ENCODE measurements at places on chromosomes 5 and 9.

DNA sequence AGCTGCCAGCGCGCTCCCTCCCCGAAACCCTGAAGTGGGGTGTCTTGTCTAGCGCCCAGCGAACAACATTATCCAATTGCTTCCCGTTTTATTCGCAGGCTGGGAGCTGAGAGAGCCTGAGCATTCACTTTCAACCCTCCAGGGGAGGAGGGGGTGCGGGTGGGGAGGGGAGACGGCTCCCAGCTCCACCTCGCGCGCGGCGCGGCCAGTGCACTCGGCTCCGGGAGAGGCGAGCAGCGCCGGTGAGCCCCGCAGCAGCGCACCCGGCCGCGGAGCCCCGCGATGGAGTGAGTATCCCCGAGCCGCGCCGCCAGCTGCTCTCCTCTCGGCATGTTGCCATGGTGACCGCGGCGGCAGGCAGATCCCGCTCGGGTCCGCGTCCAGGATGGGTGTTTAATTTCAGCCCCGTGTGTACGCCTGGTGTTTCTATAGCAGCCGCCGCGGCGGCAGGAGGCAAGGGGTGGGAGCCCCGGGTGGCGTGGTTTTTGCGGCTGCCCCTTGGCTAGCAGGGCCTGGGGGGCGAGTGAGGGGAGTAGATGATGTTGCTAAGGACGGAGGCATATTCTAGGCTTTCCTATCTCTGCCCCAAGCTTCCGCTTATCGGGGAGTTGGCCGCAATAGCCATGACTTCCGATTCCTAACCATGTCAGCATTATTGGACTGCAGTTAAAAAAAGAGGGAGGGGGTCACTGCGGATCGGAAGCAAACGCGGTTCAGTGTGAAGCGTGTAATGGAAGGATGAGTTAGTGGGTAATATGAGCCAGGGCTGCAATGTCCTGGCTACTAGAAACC is 139.2 kb upstream of the PALM2AKAP2 start:
- no peak for DNase-seq

DNA sequence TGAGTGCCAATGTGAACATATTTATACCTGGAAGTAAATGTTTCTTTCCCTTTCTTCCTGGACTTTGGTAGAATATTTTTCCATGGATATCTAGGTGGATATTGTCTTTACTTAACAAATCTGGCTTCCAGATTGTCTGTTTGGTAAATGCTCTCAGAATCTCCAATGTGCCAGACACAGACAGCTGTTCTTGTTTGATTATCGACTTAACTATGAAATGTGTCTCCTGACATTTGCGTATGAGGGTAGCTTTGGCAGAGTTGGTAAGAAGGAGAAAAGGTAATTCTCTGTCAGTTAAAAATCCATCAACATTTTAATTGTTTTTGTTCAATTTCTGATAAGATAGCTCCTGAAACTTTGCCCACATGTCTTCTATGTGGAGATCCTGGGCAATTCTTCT is 196.4 kb upstream of the NUDT12 start:
- no peak for DNase-seq

- DNase-seq = no peak
Measured at GRCh38 chr9:21357479-21358460, 7.1 kb upstream of the IFNA6 start.

- DNase-seq = peak; percentile 59
Measured at GRCh38 chr9:18442629-18443491, 31.1 kb upstream of the ADAMTSL1 start.

DNA sequence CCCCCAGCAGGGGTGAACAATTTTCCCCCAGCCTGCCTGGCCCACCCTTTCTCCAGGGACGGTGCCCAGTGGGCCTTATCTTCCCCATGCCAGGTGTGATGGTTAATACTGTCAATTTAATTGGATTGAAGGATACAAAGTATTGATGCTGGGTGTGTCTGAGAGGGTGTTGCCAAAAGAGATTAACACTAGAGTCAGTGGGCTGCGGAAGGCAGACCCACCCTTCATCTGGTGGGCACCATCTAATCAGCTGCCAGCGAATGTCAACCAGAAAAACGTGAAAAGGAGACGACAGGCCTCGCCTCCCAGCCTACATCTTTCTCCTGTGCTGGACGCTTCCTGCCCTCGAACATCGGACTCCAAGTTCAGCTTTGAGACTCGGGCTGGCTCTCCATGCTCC is 5.6 kb upstream of the FUT7 start:
- no peak for DNase-seq

- no peak for DNase-seq
Measured at GRCh38 chr5:123209502-123210027, 120.5 kb downstream of the PRDM6 start.

DNA sequence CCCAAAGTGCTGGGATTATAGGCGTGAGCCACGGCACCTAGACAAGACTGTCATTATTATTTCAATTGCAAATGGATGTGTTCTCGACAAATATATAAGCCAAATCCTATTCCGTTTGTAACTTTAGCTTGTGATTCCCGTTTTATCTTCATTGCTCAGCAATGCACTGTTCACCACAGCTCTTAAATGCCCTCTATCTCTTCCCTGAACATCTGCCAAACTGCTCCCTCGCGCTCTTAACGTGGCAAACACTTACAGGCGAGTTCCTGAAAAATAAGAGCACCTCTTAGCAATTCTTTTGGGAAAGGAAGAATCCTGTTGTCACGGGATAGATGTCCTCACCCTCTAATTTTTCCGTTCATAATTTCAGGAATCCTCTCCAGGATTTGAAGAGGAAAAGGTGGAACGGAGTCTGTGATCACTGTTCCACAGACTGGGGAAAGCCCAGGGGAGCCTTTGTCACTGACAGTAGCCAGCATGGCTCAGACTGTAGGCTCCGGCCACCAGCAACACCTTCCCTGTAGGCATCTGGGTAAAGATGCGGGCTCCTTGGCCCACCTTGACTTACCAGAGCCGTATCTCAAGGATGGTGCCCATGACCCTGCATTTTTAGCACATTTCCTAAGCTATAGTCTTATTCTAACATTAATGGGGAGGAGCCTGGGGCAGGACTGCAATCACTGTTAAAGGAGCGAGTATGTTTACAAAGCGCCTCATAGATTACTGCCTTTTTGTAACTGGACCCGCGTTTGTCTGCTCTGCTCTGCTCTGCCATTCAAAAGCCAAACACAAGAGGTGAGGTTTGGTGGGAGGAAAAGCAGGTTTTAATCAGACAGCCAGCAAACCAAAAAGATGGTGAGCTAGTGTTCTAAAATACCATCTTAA is 20.2 kb upstream of the GNPDA1 start:
- no peak for DNase-seq

- no peak for DNase-seq
Measured at GRCh38 chr5:14790220-14790619, 81.4 kb downstream of the ANKH start.

DNA sequence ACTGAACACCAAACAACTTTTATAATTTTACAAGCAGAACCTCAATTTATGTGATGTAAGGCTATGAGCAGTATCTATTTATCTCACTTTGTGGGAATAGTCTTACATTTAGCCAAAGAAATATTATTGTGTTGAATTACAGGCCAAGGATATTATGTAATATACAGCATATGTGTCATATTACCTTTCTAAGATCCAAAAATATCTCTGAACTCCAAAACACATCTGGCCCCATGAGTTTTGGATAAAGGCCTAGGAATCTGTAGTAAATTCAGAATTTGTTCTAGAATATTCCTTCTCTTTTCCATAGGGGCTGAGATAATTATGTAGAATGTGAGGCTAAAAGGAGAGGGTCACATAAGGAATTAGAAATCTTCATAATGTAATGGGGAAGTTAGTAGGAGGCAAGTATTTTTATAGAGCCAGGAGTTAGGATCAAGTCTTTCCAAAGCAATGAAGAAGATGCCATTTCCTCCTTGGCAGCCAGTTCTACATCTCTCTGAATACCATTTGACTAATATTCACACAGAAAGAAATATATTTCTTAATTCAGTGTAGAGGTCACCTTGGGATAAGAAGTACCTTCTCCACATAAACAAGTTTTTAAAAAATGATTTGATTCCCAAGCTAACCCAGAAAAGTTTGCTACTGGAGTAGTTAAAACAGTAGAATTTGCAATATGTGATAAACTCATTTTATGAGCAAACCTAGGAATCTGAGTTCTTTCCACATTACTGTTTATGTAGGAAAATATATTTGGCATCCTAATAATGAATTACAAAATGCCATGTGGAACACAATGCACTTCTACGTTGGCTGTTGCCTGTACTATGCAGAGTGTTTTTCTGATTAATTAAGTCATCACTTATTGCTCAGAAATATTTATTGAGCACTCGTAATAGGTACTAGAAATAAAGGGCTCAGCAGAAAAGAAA is 20.3 kb upstream of the GRAMD2B start:
- DNase-seq = no peak

GRCh38 chr5:177194268-177194667 is 60.7 kb downstream of the NSD1 start:
- DNase-seq = no peak

DNA sequence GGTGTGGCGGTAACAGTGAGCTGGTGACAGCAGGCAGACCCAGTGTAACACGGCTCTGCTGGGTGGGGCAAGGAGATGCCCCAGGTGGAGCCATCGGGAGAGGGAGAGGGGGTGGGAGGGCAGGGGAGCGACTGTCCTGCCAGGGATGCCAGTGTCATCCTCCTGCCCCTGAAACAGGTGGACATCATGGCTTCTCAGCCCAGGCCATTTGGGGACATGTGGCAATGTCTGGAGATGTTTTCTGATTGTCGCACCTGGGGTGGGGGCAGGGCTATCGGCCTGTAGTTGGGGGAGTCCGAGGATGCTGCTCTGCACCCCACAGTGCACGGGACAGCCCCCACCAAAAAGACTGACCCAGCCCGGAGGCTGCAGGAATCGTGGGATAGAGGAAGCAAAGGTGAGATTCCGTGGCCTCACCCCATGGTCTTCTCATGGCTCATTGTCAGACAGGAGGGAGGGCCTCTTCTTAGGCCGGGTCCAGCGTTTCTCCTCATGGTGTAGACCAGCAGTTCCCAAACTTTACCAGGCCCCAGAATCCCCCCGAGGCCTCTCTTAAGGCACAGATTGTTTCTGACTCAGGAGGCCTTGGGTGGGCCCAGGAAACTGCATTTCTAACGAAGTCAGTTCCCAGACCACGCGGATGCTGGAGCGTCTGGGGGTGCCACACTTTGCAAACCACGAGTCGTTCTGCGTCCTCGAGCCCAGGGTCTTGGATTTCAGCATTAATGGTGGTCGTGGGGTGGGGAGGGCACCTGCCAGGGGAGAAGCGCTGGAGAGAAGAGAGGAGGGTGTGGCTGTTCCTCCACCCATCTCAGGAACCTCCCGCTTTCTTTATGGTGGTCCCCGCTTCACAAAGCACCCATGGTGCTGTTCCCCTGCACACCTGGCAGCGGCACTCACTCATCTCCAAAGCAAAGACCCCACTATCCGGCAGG is 11.0 kb downstream of the COL5A1 start:
- no peak for DNase-seq

DNA sequence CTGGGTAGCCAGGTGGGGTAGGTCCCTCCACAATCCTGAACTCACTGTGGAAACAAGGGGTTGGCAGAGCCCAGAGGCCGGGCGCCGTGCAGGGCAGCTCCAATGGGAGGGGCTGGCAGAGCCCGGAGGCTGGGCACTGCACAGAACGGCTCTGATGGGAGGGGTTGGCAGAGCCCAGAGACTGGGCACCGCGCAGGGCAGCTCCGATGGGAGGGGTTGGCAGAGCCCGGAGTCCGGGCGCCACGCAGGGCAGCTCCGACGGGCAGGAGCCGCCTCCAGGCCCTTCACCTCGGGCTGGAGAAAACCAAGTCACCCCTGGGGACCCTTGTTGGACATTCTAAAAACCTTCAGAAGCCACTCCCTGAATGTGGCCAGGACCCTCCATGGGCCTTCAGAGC is 9.3 kb downstream of the NACC2 start:
- DNase-seq = no peak

GRCh38 chr9:118522093-118523028 is 818.2 kb downstream of the TLR4 start:
- no peak for DNase-seq

GRCh38 chr9:134789168-134789567 is 91.4 kb upstream of the FCN2 start:
- no peak for DNase-seq

- DNase-seq = no peak
Measured at GRCh38 chr9:116027096-116027495, 126.5 kb upstream of the PAPPA start.

DNA sequence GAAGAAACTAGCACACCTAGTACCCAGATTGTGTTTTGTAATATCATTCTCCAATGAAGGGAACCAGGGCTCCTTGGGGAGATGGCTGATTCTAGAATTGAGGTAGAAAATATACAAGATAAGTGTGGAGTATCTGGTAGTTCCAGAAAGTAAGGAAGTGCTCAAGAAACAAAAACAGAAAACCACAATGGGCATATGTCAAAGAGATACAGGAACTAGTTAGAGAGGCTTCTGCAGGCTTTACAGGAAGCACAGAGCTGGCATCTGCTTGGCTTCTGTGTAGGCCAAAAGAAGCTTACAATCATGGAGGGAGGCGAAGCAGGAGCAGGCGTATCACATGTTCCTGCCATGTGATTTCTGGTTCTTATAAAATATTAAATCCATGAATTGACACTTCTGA is 105.7 kb upstream of the TMEM161B start:
- no peak for DNase-seq

DNA sequence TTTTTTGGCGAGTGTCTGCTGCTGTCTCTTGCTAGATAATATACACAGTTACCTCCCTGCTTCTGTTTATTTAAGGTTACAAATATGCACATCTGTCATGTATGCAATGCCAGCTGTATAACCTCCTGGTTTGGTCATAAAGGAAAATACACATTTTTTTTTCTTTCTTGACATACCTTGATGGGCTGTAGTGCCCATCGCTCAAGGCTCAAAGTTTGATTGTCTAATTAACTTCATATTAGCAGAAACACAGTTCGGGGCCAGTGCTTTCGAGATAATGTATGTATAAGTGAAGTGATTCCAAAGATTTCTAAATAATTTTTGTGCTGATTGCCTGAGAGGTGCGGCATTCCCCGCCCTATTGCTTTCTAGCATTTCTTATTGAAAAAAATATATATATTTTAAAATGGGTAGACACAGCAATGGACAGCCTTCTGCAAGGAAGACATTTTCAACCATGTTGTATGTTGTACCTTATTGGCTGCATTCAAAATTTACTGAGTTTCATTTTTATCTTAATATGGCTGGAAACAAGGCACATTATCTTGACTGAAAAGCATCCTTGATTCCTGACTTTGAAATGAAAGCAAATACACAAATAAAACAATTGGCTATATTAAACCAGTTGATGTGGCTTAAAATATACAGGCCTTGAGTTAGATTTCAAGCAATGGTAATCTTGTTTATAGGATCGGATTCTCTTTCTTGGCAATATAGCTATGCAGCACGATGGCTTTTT is 206.2 kb downstream of the MEF2C start:
- DNase-seq = no peak

GRCh38 chr9:35616681-35617459 is 1.3 kb downstream of the CD72 start:
- no peak for DNase-seq

DNA sequence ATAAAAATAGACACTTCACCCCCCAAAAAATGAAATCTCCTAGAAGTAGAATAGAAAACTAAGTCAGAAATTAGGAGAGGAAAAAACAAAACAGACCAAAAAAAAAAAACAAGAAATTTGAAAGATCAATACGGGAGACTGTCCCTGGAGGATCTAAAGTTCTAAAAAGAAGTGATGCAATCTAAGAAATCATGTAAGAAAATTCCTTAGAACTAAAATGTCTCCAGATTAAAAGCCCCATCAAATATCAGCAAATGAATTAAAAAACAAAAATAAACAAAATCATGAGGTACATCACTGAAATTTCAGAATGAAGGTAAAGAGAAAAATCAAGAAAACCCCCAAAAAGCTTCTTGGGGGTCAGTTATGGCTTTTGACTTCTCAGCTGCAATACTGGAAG is 13.5 kb downstream of the FNIP1 start:
- no peak for DNase-seq

GRCh38 chr9:134554373-134555093 is 87.1 kb upstream of the COL5A1 start:
- no peak for DNase-seq
